ENCODE measurements at places on chromosomes 2 and 18. TPM values are rescaled to one million over a fixed set of nuclear protein-coding genes. Genes with fewer than 3 reads are reported as not detected.

MYO5B gene
- 0.07 TPM for total RNA-seq

GPR39 gene
- 6.4 TPM for total RNA-seq

ABCB11 gene
- 0.13 TPM for total RNA-seq

TSPYL6 gene
- total RNA-seq = not detected

FRZB gene
- 0.72 TPM for total RNA-seq

CCDC121 gene
- total RNA-seq = 1.8 TPM

NR4A2 gene
- total RNA-seq = 0.40 TPM

EFHD1 gene
- total RNA-seq = 2.7 TPM

NRP2 gene
- 54.9 TPM for total RNA-seq

ZNF407 gene
- total RNA-seq = 17.9 TPM

GDF7 gene
- 0.63 TPM for total RNA-seq

AGFG1 gene
- total RNA-seq = 62.8 TPM

TTR gene
- total RNA-seq = not detected

ANKRD30B gene
- 0.73 TPM for total RNA-seq

ITGB6 gene
- 0.40 TPM for total RNA-seq
